ENCODE measurements at places on chromosomes 1 and 21.

DNA sequence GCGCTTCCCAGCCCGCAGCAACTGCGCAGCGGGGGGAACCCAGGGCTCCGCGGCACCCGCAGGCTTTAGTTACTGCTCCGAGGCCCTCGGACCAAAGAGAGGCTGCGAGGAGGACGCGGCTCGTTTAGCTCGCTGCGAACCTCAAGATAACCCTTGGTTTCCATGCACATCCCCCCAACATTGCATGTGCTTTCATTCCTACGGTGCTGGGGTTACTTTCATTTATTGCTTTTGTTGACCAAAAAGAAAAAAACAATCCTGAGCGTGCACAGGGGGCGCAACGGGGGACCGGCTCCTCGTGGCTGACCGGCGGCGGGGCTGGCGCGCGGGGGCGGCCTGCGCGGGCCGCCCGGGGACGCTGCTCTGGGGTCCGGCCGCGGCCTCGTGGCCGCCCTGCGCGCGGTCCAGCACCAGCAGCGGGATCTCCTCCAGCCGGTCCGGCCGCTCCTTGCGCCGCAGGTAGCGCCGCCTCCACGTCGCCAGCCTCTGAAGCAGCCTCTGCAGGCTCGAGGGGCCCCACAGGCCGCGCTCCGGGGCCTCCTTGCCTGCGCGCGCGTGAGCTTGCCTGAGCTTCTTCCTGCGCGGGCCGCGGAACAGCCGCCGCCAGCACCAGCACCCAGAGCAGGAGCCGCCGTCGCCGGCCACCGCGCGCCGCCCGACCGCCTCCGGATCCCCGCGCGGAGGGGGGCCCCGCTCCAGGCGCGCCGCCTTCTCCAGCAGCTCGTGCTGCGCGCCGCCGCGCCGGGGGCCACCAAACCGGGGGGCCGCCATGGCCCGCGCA is 77.4 kb downstream of the DESI2 start:
- peak; percentile 15 for DNase-seq

DNA sequence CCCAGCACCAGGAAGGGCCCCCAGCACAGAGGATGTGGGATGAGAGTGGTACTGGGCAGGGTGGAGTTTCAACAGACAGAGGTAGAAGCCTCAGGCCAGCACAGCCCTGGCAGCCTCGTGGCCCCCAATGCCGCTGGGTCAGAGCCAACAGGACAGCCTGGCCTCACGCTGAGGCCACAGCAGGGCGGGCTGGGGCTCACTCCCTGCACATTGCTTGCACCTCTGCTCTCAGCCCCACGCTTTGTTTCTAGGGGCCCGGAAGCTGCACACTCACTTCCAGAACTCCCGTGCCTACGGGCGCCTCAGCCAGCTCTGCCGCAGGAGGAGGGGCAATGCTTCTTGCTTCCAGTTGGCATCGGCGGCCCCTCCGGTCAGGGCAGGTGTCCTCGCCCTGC is 72.9 kb downstream of the SIK1 start:
- no peak for DNase-seq

DNA sequence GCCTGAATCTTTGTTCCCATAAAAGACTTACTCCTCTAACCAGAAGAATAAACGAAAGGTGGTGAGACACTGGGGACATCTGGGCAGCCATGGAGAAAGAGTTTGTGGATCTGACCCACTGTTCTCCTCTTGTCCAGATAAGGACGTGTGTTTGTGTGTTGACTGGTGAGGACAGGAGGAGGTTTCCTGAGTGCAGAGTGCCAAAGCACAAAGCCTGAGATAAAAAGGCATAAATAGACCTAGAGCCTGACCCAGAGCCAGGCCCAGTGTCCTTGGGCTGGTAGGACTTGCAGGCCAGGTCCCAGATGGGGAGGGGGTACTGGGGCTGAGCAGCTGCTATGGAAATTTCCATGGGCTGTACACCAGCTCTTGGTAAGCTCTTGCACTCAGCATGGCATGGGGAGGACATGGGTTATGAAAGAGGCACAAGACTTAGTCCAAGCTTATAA is 19.6 kb upstream of the COQ8A start:
- DNase-seq = no peak

- no peak for DNase-seq
Observed at GRCh38 chr1:92478393-92478792, 8.3 kb downstream of the GFI1 start.

DNA sequence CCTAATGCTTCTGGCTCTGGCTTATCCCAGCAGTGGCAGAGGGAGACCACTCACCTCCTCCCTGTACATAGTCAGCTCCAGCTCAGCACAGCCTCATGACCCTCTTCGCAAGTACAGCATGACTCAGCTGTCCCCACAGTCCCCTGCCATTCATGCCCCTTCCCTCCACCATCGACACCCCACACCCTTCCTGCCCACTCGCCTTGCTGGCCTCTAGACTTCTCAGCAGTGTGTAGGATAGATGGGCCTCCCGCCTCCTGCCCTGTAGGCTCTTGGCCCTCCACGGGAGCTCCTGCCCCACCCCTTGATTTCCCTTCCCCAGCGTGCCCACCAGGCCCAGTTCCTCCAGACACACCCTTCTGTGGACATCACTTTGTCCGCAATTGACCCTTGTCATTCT is 9.8 kb downstream of the NPR1 start:
- DNase-seq = no peak

DNA sequence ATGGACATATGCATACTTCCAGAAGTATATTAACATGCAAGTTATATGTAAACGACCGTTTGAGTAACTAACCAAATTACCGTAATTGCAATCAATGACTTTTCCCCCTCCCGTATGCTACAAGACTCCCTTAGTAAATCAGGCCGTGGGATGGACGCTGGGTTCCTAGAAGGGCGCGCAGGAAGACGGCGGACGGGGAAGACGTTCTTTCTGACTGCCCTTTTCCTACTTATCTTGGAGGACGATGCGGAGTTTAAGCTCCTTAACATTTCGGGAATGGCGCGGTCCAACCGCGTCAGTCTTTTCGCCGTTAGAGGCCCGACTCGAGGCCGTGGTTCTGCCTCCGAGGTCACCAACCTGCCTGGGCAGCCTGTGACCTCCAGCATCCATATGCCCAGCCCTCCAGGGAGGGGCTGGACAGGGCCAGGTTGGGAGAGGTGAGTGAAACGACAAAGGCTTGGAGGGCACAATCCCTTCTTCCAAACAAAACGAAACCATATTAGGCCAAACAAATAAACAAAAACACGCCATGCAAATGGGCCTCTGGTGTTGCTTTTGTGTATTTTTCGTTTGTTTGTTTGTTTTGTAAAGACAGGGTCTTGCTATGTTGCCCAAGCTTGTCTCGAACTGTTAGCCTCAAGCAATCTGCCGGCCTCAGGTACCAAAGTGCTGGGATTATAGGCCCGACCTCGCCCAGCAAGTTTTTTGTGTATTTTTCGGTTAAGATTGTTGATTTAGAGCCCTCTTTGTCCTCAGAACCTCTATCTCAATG is 873 bp upstream of the PI4KB start:
- DNase-seq = no peak

DNA sequence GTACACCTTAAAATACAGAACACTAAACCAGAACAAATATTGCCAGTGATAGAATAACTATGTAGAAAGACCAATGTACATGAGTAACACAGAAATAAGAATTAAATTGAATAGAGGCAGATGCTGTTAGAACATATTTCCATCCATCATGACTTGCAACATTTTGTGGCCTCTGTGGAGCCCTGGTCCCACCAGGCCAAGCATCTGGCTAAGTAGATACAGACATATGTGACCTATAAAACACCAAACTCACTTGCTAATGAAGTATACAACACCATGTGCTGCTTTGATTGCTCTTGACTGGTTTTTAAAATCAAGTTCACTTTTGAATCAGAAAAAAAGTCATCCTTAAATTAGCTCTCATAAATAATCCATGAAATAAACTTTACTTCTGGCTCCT is 20.5 kb downstream of the SLC19A2 start:
- no peak for DNase-seq

DNA sequence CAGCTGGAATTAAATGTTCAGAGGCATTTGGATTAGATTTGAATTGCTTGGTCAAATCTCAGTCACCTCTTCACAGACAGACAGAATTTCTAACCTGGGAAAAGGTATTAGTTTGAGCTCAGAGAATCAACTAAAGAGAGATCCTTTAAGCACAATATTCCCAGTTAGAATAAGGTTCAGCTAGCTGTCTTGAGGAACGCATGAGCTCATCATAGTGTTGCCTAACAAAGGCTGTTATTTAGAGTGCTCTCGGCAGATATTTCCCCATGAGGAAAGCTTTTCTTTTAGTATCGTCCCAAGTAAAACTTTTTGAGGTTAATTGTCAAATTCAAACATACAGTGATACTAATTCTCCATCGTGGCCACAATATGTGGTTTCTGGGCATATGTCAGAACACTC is 269.9 kb downstream of the HLX start:
- no peak for DNase-seq

DNA sequence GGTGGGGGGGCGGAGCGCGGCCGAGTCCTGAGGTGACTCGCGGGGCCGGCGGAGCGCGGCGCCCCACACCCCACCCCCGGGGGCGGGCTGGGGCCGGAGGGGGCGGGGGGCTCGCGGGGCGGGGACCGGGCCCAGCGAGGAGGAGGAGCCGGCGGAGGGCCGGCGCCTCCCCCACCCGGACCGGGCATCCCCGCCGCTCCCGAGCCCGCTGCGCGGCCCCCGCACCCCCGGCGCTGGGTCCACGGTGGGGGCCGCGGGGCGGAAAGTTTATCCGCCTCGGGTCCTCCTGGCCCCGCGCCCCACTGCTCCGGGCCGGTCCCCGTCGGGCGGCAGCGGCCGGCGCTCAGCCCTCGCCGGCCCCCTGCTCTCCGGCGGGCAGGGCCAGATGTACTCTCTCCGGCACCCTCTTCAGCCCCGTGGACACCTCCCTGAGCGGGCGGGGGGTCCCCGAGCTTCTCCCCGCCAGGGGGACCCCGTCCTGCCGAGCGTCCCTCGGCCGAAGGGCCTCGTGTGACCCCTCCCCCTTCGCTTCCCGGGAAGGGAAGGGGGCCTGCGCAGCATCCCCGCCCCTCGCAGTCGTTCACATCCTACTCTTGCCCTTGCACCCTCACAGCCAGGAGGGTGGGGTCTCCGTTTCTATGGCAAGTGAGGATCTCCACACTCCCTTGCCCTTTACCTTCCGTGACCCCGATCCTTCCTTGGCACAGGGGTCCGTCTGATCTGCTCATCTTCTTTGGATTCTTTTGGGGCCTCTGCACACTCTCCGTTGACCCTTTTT is 663 bp downstream of the CAMTA1 start:
- DNase-seq = no peak

DNA sequence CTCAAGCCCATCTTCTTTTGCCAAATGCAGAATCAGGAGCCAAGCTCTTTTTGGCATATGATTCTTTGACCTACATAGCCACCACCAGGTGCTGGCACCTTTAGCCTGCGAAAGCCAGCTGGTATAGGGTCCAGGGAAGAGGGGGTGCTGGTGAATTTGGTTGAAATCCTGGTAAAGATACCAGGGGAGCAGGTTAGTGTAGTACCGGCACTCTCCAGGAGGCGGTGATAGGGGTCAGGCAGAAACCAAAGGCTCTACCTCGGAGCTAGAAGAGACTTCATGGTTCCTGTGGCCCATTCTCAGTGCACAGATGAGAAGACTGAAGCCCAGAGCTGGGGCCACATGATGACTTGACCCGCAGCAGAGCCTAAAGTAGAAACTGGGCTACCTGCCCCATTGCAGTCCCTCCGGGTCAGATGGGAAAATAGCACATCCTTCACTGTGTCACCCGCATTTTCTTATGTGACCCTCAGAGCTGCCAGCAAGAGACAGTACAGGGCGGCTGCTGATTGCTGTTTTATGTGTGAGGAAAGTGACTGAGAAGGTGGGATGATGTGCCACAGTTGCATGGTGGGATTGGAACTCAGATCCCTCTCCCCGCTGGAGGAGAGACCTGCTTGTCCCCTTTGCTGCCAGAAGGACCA is 36.0 kb upstream of the IL19 start:
- no peak for DNase-seq

DNA sequence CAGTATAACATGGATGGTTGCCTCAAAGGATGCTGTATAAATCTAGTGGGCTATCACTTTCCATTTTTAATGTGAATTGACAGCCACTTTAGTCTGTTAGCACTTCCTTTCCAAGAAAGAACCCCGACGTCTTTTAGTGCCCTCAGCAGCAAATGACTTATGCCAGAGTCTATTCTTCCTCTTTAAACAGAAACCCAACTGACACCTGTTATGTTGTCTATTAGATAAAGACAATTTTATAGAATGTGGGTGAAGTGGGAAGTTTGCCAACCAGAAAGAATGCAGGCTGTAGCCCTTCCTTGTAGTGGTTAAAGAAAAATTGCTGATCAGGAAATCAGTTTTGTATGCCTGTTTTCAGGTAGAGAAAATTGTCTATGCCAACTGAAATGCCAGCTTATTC is 344.9 kb downstream of the ZNF326 start:
- DNase-seq = no peak

DNA sequence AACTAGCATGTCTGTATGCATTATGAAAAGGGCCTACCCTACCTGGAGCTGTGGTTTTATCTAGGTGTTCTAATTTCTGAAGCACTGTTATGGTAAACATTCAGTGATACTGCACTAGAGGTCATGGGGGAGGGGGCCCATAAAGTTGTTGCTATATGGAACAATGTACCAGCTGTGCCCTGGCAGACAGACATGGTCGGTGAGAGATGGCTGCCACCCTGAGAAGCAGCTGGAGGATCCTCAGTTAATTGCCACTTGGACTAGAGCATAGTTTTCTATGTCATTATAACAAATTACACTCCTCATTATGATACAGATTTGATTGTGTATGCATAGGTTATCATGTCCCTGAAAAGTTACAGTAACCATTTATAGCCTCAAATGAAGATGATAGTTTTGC is 45.4 kb downstream of the ILDR2 start:
- no peak for DNase-seq

DNA sequence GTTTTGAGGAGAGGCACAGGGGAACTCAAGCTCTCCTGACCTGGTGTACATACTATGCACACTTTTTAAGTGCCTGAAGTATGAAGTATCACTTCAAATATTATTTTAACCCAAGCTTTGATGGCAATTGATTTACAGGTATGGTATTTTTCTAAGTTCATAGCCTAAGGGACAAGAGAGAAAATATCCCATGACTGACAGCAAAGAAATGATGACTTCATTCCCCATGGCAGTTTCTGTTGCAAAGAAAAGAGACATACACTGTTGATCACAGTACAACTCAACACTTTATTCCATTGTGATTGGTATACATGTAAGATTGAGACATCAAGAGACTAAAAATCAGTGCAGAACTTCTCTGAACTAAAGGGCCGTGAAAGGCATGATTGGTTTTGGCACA is 41.8 kb upstream of the BCL10 start:
- no peak for DNase-seq

DNA sequence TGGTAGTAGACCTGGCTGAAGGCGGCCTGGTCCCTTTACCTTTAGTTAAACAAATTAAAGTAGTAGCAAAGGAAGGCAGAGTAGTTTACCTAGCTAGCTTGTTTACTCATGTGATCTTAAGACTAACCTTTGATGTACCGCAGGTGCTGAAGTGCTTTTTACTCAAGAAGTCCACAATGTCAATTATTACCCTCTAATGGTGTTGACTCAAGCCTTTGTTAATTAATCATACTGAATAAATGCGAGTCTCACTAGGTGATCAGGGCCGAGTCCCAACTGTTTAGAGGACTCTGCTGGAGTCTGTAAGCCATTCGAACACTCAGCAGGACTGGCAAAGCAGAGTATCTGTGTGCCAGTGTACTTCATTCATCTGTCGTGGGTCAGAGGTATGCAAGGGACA is 381.1 kb upstream of the NCAM2 start:
- DNase-seq = no peak

- DNase-seq = no peak
Observed at GRCh38 chr1:10824821-10825540, 28.5 kb upstream of the CASZ1 start.

GRCh38 chr1:205122489-205122882 is 708 bp upstream of the RBBP5 start:
- no peak for DNase-seq

GRCh38 chr1:244171241-244171985 is 120.3 kb downstream of the ZBTB18 start:
- no peak for DNase-seq
